ENCODE measurements at places on chromosomes 6 and 20. TPM values are rescaled to one million over a fixed set of nuclear protein-coding genes. Genes with fewer than 3 reads are reported as not detected.

GRCh38 chr6:41047745-41048732 lies 5.0 kb upstream of the APOBEC2 start:
- no peak overlapping the region for H3K27ac ChIP-seq
- no peaks in the 10 kb centered on the region for H3K27me3 ChIP-seq
- H3K4me3 ChIP-seq: no peak overlapping the region
- no peak for DNase-seq

- no peak overlapping the region for H3K27ac ChIP-seq
- DNase-seq: no peak
- H3K36me3 ChIP-seq: no peaks in the 10 kb centered on the region
- no peaks in the 10 kb centered on the region for H3K4me1 ChIP-seq
- no peak overlapping the region for H3K4me3 ChIP-seq
- peaks cover 29% of the 10 kb centered on the region for H3K27me3 ChIP-seq
Measured at GRCh38 chr6:8207191-8207868, 105.0 kb upstream of the EEF1E1 start.

DNA sequence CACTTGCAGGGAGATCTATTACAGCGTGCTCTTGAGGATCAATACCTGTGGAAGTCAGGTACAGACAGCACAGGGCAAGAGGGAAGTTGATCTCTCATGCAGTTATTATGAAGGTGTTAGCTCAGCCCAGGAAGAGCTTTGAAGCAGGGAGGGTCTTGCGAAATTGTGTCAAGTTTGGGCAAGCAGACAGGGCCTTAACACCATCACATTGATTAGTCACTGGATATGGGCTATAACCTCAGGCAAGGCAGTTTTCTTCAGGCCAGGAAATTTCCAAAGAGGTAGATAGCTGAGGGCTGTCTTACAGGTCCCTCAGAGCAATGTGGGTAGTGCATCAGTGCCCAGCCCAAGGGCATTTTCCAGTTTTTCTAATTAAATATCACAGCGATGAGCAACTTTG lies 643.8 kb downstream of the DHX35 start:
- no peak for DNase-seq
- no peaks in the 10 kb centered on the region for H3K36me3 ChIP-seq
- no peak overlapping the region for H3K27ac ChIP-seq
- H3K4me1 ChIP-seq: no peaks in the 10 kb centered on the region

Gene TBXT
- not detected for total RNA-seq

DNA sequence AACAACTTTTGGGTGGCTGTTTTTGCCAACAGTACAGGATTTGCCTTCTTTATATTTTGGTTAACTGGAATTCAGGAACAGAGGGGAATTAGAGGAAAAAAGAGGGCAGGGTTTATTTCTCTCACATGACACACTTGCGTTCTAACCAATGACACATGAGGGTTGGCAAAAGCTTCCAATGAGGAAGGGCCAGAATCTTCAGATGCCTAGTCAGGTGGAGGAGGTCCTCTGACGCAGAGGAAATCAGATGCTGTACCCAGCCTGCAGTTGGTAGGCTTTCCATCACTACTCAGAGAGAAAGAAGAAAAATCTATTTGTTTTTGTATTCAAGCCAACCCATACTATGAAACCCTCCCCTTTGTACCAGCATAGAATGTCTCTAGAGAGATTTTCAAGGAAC lies 20.8 kb downstream of the TM9SF4 start:
- H3K4me3 ChIP-seq: no peak overlapping the region
- DNase-seq: no peak
- no peak overlapping the region for H3K27ac ChIP-seq

DNA sequence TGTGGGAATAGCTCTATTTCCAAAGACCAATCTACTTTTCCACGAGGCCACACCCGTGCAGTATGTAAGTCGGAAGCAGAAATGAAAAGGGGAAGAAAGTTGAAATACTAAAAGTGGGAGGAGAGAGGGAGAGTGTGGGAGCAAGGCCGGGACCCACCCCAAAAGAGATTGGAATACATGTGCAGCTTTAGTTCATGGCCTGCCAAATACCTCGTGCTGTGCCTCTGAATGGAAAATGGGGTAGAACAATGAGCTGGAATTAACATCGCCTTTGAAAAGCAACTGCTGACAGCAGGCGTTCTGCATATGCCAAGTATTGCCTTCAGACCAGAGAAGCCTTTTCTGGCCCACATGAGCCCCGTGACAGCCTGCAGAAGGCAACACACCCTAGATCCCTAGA lies 155.6 kb downstream of the CD83 start:
- no peak for DNase-seq
- H3K4me3 ChIP-seq: no peak overlapping the region
- peaks cover 9% of the 10 kb centered on the region for H3K36me3 ChIP-seq

GRCh38 chr6:116157391-116157790 lies 31.5 kb upstream of the COL10A1 start:
- H3K4me3 ChIP-seq: no peak overlapping the region
- no peak for DNase-seq
- H3K36me3 ChIP-seq: peaks cover 7% of the 10 kb centered on the region
- no peaks in the 10 kb centered on the region for H3K4me1 ChIP-seq

GRCh38 chr6:113564371-113565171 lies 292.6 kb upstream of the MARCKS start:
- no peak overlapping the region for H3K4me3 ChIP-seq
- DNase-seq: no peak
- H3K27ac ChIP-seq: no peak overlapping the region

GRCh38 chr20:35129647-35130069 lies 17.5 kb downstream of the EDEM2 start:
- no peaks in the 10 kb centered on the region for H3K4me1 ChIP-seq
- peaks cover 6% of the 10 kb centered on the region for H3K36me3 ChIP-seq
- no peaks in the 10 kb centered on the region for H3K27me3 ChIP-seq
- DNase-seq: no peak
- H3K4me3 ChIP-seq: no peak overlapping the region

Gene ZSCAN12
- 5.6 TPM for total RNA-seq

DNA sequence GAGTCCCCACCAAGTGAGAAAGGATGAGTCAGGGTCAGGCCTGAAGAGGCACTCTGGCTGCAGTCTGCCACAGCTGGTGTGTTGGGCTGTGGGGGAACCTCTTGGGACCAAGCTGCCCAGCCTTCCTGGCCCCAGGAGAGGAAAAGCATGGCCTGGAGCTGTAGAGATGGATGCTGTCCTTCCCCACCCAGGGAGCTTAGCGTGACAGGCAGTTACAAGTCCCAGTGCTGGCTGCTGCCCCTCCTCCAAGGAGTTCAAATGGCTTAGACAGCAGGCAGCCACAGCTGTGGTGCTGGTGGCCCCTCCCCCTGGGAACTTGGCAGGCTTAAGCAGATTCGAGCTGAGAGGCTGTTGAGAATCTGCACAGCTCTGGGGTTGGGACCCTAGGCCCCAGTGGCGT lies 253.2 kb downstream of the PLCB1 start:
- no peak for DNase-seq
- no peaks in the 10 kb centered on the region for H3K36me3 ChIP-seq
- H3K27ac ChIP-seq: no peak overlapping the region
- H3K4me3 ChIP-seq: no peak overlapping the region

DNA sequence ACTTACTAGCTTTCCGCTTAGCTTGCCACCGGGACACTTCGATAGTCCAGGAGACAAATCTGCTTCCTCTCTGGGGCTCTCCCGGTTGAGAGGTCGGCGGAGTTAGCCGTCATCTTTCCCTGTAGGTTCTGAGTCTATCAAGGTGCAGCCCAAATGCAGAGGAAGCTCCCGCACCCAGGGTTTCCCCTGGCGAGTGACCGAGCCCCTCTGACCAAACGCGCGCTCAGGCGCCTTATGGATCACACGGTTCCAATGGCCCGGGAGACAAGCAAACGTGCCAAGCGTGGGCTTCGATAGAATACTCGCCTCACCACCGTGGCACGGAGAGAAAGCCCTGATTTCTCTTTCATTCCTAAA lies 15.8 kb upstream of the FOXC1 start:
- no peak overlapping the region for H3K27ac ChIP-seq
- H3K4me1 ChIP-seq: peaks cover 5% of the 10 kb centered on the region
- H3K4me3 ChIP-seq: no peak overlapping the region
- no peaks in the 10 kb centered on the region for H3K36me3 ChIP-seq

- H3K27me3 ChIP-seq: peaks cover 21% of the 10 kb centered on the region
- peaks cover 34% of the 10 kb centered on the region for H3K4me1 ChIP-seq
- H3K27ac ChIP-seq: no peak overlapping the region
- no peaks in the 10 kb centered on the region for H3K36me3 ChIP-seq
- DNase-seq: no peak
- H3K4me3 ChIP-seq: peak overlapping the region; percentile 44
Measured at GRCh38 chr20:37920679-37921322, 17.9 kb downstream of the VSTM2L start.

Gene CLVS2
- total RNA-seq: not detected

- no peak overlapping the region for H3K4me3 ChIP-seq
- peaks cover 13% of the 10 kb centered on the region for H3K4me1 ChIP-seq
- no peak overlapping the region for H3K27ac ChIP-seq
- peaks cover under 1% of the 10 kb centered on the region for H3K27me3 ChIP-seq
- no peak for DNase-seq
Measured at GRCh38 chr20:25100914-25101313, 19.0 kb upstream of the VSX1 start.

GRCh38 chr6:149840345-149841075 lies 23.6 kb downstream of the LRP11 start:
- no peaks in the 10 kb centered on the region for H3K4me1 ChIP-seq
- H3K36me3 ChIP-seq: no peaks in the 10 kb centered on the region
- H3K4me3 ChIP-seq: no peak overlapping the region
- no peak overlapping the region for H3K27ac ChIP-seq
- DNase-seq: peak; percentile 56

Gene CRISP3
- total RNA-seq: not detected

Gene HLA-DMB
- 3.4 TPM for total RNA-seq

Gene PTP4A1
- total RNA-seq: 67.6 TPM

DNA sequence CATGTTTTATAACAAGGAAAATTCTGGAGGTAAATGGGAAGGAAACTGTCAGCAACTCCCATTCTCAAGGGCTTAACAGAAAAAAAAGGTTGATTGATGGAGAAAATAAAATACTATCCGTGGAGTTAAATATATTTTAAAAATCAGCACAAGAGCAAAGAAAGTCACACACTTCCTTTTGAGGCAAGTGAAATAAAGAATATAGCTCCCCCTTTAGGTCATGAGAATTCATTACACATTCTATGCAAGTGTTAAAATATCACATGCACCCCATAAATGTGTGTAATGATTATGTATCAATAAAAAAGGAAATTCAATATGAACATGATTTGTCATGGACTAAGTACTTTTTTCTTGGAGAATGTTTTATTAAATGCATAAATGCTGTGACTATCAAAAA lies 349.2 kb downstream of the TPBG start:
- H3K36me3 ChIP-seq: no peaks in the 10 kb centered on the region
- H3K27me3 ChIP-seq: no peaks in the 10 kb centered on the region
- H3K4me3 ChIP-seq: no peak overlapping the region
- DNase-seq: no peak
- no peak overlapping the region for H3K27ac ChIP-seq

GRCh38 chr20:58893355-58894120 lies 41.0 kb downstream of the GNAS start:
- peaks cover 56% of the 10 kb centered on the region for H3K4me1 ChIP-seq
- peaks cover 20% of the 10 kb centered on the region for H3K36me3 ChIP-seq
- H3K27ac ChIP-seq: peak overlapping the region; percentile 100
- H3K27me3 ChIP-seq: no peaks in the 10 kb centered on the region

GRCh38 chr6:14547284-14547998 lies 429.9 kb downstream of the CD83 start:
- no peak overlapping the region for H3K4me3 ChIP-seq
- no peak for DNase-seq
- peaks cover 23% of the 10 kb centered on the region for H3K4me1 ChIP-seq
- H3K27ac ChIP-seq: no peak overlapping the region
- no peaks in the 10 kb centered on the region for H3K27me3 ChIP-seq

DNA sequence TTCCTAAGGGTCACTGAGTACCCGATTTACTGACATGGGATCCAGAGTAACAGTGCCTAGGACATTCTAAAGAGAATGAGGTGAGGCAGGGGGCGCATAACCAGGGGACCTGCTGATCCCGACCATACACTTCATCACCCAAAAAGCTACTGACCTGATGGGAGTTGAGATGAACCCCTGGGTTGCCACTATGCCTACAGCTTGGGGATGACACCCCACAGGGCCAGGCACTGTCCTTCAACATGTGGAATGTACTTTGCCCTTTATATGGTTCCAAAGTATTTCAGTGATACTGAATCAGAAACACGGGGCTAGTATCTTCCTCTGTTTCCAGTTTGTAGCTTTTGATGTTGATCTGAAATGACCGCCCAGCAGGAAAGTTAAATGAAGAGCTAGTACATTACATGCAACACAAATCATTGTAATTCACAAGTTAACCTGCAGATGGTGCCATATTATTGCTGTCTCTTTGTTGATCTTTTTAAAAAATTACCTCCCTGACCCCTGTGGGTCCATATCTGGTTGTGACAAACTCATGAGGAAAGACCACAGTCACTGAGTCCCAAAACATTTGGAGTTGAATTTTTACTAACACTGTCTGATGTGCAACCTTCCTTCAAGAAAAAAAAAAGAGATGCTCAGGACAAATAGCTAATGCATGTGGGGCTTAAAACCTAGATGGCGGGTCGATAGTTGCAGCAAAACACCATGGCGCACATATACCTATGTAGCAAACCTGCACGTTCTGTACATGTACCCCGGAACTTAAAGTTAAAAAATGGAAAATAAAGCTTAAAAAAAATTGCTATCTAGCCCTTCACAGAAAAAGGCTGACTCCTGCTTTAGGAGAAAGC lies 42.7 kb upstream of the GCNT2 start:
- H3K4me1 ChIP-seq: no peaks in the 10 kb centered on the region
- H3K27me3 ChIP-seq: peaks cover 21% of the 10 kb centered on the region
- no peaks in the 10 kb centered on the region for H3K36me3 ChIP-seq
- DNase-seq: peak; percentile 7
- no peak overlapping the region for H3K27ac ChIP-seq

Gene FKBP1C
- 4.3 TPM for total RNA-seq

- H3K27ac ChIP-seq: no peak overlapping the region
- no peaks in the 10 kb centered on the region for H3K36me3 ChIP-seq
- peaks cover 7% of the 10 kb centered on the region for H3K27me3 ChIP-seq
- DNase-seq: no peak
- peak overlapping the region; percentile 67 for H3K4me3 ChIP-seq
Measured at GRCh38 chr6:151689499-151690201, 117.8 kb upstream of the ESR1 start.

Gene HCK
- 0.50 TPM for total RNA-seq

- H3K36me3 ChIP-seq: no peaks in the 10 kb centered on the region
- no peak for DNase-seq
- no peaks in the 10 kb centered on the region for H3K4me1 ChIP-seq
Measured at GRCh38 chr6:101486124-101486523, 92.6 kb downstream of the GRIK2 start.

Data from activated T-cell treated with anti-CD3 and anti-CD28 coated beads, Interleukin-2, amount 50 U/mL, for 72 hours (primary cell).